ENCODE measurements at places on chromosomes 7 and 10.
A peak's percentile ranks its signal among the peaks of the same experiment; 100 is the strongest.

- DNase-seq = no peak
Observed at GRCh38 chr10:75611993-75612372, 180.6 kb downstream of the LRMDA start.

DNA sequence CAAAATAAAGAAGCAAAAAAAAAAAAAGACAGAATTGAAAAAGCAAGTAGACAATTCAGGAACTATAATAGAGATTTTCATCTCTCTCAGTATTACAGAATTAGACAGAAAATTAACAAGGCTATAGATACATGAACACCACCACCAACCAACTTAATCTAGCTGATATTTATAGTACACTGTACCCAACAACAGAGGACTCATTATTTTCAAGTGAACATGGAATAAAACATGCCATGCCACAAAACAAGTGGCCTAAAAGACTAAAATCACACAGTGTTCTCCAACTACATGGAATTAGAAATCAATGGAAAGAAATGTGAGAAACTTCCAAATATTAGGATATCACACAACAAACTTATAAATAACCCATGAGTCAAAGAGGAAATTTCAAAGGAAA, 9.1 kb downstream of the TMEM168 start:
- DNase-seq = no peak

DNA sequence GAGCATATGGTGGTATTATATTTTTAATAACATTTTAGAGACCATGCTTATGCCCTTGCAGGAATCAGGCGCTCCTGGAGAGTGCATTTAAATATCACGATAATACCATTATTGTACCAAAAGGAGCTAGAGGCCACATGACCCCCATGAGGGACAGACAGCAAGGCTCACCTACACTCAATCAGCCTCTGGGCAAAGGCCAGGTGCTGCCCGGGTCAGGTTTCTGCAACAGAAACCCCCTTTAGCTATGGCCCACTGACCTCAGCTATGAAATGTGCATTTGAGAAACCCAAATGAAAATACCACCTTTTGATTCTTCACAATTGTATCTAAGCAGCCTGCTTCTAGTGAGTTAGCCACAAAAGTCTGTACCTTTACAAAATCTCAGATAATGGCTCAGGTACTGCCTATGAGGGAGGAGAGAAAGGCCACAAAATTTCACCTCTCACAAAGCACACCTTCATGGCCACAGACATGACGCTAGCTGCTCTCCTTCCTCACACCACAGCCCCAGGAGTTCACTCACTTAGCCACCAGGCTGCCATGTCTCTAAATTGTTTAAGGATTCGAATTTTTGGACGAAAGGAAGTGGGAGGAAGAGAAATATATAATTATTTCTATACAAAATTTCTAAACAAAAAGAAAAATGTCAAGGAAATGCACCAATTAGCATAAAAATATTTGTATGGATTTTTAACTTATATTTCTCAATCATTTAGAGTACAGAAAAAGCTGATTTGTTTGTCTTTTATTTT, 79.9 kb downstream of the GLI3 start:
- no peak for DNase-seq

DNA sequence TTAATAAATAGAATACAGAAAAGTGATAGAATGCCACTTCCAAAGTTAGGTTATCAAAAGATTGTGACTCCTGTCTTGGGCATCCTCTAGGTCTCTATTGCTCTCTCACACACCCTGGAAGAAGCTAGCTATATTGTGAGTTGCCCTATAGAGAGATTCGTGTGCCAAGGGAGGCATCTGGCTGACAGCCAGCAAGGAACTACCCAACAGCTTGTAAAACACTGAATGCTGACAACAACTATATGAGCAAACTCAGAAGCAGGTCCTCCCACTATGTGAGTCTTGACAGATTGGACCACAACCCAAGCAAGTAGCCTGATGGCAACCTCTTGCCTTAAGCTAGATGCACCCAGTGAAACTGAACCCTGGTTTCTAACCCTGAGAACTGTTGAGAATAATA, 55.7 kb upstream of the CDK14 start:
- DNase-seq = no peak

- DNase-seq = no peak
Observed at GRCh38 chr10:20920061-20920460, 22.9 kb upstream of the NEBL start.

- no peak for DNase-seq
Observed at GRCh38 chr10:33162248-33162575, 172.3 kb downstream of the NRP1 start.

DNA sequence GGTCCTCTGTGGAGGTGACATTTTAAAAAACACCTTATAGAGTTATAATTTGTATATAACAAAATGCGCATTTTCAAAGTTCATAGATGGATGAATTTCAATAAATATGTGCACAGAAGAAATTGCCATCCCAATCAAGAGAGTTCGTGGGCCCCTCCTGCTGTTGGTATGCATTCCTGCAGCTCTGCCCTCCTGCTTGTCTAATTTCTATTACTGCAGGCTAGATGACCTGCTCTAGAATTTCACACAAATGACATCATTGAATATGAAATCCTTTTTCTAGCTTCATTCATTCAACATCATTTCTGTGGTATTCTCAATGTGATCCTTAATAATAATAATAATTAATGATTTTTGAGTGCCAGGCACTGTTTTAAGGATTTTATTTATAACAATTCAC, 348.2 kb downstream of the SDK1 start:
- DNase-seq = peak; percentile 10

DNA sequence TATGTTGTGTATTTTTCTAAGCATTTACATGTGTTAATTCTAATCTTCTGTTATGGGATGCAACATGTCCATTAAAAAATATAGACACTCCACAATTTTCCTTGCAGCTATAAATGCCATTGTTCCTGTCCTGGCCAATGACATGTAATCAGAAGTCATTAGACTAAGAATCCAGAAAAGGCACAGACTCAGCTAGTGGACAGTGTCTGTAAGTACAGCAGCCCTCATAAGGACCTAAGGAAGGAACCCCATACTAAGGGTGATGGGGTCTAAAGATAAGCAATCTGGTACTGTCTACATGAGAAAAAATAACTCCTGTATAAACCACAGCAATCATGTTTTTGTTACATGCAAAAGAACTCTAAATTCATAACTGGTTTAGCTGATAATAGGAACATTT, 115.9 kb downstream of the GPR85 start:
- DNase-seq = no peak

DNA sequence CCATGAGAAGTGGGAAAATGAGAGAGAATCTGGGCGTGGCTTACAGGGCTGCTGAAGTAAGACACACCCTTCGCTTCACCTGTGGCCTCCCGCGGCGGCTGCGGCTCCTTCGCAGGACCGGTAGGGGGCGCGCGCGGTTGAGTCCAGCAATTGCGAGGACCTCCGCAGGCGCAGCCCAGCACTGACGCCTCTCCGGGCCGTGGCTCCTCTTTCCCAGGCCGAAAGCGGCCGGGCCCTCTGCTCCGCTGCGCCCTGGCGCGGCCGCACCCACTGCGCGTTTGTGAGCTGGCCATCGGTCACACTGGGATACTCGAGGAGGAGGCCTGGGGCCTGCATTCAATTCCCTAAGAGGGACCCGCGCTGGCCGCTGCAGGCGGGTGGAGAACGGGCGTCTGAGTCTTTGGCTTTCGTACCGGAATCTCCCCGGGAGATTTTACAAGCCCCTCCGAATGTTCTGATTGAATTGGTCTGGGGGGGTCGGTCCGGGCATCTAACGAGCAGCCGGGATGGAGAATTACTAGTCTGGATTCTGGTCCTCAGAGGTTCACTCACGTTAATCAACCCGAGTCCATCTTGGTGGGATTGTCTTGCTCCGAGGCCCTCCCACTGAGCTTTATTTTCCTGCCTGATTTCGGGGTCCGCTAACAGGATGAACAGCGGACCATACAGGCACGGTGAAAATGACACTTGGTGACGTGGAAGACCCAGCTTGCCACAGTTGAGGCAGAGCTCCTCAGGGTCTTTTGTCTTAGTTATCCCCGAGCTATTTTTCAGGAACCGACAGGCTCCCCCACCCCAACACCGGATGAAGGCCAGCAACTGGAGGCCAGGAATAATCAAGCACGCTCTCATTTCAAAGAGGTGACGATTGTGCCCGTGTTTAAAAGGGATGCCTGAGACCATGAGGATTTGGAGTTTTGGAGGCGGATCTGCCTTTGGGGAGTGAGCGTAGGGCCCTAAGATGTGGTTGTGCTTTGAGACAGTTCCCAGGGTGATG, at the start of gene LRRD1:
TSS of gene LRRD1 (minus strand) at position 215 of the 997 bp plus-strand sequence. CDS start 13,940 bp downstream, outside the sequence.
- DNase-seq = peak; percentile 71

DNA sequence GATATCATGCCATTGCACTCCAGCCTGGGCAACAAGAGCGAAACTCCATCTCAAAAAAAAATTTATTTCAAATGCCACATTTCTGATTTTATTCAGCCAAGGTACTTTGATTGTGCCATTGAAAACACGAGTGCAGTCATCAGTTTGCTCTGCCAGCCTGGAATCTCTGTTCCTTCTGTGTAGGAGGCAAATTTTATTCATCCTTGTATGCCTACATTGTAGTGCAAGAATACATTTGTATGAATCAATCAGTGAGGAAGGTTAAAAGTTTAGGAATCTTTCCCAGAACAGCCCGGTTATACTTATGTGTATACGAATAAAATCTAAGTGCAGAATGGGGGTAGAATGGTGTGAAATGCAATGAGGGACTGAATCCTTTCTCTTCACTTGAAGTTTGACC, 886 bp upstream of the TET1 start:
- no peak for DNase-seq

DNA sequence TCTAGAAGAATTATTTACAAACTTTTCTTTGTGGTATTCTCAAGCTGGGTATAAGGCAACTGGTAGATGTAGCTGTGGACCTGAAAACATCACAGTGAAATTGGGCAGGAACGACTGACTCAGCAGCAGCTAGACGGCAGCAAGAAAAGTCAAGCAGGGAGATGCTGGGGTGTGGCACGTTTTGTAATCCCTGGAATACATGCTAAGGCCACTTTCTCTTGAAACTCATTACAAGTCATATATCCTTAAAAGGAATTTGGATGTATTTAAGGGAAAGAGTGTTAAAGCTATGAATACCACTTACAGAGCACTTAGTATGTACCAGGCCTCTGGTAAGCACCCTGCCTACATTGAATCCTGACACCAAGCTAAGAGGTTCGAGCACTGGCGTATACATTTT, 17.4 kb downstream of the BEND7 start:
- DNase-seq = no peak

GRCh38 chr10:101218351-101219138, 10.7 kb downstream of the LBX1 start:
- no peak for DNase-seq

GRCh38 chr7:143355450-143356385, 6.8 kb downstream of the FAM131B start:
- DNase-seq = no peak

- DNase-seq = peak; percentile 92
Observed at GRCh38 chr10:17548770-17549169, 68.4 kb downstream of the HACD1 start.

DNA sequence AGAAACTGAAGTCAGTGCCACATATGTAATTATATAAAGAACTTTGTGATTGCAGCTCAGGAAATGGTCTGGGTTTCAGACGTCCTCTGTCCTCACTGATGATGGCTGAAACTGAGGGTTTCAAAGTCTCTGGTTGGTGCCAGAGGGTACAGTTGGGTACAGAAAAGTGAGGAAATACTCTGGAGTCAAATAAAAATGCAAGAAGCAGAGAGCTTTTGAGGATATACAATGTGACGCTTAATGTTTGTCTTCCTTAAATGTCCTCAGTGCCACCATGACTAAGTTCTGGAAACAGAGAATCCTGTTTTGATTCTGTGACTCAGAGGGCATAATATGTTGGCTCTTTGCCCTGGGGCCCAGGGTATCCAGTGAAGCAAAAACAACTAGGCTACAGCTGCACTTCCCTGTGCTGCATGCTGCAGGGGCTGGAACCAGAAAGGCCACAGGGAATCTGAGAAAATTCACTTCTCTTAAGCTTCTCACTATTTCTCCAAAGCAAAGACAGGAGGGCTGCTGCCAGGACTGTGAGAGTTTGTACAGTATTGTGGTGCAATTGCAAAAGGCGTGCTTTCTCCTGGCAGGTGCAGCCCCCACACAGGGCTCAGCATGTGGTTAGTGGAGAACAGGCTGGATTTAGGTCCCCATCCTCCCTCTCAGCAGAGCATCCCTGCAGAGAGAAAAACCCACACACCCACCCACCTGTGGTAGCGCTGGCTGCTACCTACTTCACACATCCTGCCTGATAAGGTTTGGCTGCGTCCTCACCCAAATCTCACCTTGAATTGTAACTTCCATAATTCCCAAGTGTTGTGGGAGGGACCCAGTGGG, 169.5 kb upstream of the SVIL start:
- peak; percentile 81 for DNase-seq

DNA sequence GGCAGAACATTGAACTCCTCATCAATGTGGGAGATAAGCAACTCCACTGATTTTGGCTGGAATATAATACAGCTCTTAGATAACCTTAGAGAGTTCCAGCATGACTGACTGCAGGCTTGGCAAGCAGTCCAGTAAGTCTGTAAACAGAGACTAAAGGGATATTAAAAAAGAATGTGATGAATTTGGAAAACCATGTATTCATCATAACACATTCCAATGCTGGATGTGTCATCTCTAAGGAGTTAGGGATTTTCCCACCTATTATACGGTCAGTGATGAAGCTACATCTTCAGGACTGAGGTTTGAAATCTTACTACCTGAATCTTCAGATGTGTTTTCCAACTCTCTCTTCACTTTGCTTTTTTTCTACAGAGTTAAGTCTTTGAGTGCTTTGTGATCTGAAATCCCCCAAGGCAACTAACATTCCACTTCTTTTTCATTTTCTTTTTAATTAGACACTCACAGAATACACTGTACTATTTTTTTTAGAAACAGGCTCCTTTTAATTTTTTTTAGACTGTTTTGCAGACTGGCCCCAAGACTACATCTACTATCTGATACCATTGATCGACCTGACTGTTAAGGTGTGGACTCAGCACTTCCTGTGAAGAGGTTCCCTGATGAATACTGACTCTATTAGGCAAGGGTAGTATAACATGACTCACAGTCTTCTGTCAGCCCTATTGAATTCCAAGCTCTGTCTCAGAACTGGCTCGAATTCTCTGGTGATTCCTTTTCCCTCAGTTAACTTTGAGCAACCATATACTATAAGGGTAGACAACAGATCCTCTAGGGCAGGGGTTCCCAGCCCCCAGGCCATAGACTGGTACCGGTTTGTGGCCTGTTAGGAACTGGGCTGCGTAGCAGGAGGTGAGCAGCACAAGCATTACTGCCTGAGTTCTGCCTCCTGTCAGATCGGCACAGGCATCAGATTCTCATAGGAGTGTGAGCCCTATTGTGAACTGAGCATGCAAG, 678.2 kb downstream of the GRM8 start:
- DNase-seq = peak; percentile 32

- peak; percentile 86 for DNase-seq
Observed at GRCh38 chr7:129438839-129439651, 4.8 kb downstream of the STRIP2 start.

GRCh38 chr7:55086413-55087201, 67.8 kb downstream of the EGFR start:
- peak; percentile 90 for DNase-seq
